Fibroblast of skin of left quadriceps (primary cell): ENCODE measurements at places on chromosomes 1 and 21.

- DNase-seq: no peak
These were observed 38.4 kb upstream of the KCNK2 start for GRCh38 chr1:215044151-215044550.

DNA sequence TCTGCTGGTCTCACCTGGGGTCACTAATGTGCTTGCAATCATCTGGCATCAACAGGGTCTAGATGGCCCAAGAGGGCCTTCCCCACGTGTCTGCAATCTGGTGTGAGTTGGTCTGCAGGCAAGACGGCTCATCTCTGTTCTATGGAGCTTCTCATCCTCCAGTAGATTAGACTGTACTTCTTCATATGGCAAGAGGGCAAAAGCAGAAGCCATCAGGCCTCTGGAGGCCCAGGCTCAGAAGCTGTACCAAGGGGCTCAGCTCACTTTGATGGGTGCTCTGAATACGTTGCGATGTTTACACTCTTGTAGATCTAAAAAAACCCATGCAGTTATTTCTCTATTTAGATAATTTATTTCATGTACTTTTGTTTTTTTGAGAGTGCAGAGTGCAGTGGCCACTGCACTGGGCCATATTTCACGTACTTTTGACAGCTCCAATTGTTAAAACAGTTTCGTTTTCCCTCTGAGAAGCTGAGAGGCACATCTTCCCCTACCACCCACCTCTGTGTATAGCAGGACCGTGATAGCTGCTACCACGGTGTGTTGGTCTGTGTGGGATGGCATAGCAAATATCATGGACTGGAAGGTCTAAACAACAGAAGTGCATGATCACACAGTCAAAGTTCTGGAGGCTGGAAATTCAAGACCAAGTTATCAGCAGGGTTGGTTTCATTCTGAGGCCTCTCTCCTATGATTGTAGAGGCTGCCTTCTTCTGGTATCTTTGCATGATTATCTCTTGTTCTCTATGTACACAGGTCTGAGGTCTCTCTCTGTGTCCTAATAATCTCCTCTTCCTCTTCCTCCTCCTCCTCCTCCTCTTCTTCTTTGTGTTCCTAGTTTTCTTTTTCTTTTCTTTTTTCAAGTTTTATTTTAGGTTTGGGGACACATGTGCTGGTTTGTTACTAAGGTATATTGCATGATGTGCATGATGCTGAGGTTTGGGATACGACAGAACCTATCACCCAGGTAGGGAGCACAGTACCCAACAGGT is 17.0 kb downstream of the CITED4 start:
- DNase-seq: no peak

DNA sequence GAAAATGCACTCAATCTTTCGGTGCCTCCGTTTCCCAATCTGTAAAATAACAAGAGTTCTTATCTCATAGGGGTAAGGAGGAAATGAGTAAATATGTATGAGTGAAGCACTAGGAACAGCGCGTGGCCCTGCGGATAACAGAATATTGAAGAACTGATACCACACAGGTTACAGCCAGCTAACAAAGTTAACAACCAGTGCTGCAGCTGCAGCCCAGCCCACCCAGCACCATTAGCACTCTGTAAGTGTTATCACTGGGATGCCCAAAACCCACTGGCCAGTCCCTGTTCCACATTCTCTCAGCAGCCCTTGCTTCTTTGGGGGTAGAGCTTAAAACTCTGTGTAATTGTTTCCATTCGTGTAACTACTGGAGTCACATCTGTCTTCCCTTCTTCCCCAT is 89.5 kb downstream of the VWA5B1 start:
- no peak for DNase-seq

DNA sequence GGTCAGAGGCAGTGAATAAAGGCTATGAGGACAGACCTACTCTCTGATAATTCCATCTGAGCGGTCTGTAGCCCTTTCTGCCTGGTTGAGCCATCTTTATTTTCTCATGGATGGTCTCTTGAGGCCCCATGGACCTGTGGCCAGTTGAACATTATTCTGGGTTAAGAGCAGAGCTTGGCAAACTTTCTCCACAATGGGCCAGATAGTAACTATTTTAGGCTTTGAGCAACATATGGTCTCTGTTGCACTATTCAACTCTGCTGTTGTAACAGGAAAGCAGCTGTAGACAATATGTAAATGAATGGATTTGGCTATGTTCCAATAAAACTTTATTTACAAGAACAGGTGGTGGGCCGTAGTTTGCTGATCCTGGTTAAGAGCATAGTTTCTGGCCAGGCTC is 62.7 kb downstream of the KAZN start:
- peak; percentile 13 for DNase-seq

DNA sequence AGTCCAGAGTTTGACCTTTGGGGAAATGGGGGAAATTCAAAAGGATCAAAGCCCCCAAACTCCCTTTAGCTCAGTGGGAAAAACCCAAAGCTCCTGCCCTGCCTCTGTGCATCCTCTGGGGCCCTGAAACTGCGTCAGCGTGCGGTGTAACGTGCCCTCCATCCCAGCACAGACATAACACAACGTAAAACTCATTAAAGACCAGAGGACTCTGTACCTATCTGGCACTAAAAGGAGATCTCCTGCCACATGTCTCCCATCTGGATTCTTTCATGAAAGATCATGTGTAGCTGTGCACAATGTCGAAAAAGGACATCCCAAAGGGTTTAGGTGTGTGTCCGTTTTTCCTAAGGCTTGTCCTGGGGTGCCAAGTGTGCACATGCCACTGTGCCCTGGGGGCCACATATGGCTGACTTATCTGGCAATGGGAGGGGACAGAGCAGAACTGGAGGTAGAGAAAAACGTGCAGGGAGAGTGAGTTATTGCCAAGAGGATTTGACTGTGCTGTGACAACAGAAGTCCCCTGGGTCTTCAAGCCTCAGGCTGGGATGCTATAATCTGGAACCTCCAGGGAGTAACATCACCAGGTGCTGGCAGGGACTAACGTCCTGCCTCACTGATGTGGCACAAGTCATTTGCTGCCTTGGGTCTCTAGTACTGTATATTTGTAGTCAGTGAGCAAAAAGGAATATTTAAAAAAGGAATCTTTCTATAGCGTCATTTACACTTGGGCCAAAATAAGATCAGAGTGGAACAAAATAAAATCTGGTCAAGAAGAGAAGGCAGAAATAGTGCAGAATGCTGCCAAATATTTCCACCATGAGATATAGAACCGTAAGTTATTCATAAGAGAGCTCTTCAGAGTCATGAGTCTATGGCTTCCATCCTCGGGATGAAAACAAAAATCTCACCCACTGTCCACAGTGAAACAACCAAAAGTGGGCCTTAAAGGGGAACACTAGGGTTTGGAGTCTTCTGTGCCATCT is 52.3 kb downstream of the ITPKB start:
- no peak for DNase-seq

DNA sequence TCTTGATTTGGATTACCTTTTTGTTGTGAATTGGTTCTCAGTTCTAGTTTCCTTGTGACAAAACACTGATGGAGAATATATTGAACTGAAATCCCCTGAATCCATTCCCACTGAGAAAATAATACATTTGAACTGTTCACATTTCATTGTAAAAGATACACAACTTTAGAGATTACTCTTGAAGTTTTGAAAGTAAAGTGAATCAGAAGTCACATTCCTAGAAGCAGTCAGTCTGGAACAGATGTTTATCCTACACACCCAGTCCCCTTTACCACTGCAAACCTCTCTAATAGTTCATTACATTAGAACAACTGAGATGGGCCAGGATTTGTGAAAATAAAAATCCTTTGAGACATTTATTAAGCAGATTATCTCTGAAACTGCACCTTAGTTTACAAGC is 3.4 kb downstream of the RERE start:
- DNase-seq: no peak

GRCh38 chr1:161021165-161021969 is 415 bp upstream of the F11R start:
- no peak for DNase-seq

DNA sequence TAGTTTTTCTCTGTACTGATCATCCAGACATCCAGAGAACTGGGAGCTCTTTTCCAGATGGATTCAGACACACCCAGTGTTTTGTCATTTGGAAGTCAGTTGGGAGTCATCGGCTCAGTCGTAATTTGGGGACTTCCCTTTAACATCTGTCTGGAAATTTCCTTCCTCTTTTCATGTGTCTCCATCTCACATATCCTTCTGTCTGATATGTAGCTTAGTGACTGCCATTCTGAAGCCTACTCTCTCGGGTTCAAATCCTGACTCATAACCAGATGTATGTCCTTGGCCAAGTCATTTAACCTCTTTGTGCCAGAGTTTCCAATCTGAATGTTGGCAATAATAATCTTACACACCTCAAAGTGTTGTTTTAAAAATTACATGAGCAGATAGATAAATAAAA is 3.0 kb downstream of the MORC3 start:
- no peak for DNase-seq

DNA sequence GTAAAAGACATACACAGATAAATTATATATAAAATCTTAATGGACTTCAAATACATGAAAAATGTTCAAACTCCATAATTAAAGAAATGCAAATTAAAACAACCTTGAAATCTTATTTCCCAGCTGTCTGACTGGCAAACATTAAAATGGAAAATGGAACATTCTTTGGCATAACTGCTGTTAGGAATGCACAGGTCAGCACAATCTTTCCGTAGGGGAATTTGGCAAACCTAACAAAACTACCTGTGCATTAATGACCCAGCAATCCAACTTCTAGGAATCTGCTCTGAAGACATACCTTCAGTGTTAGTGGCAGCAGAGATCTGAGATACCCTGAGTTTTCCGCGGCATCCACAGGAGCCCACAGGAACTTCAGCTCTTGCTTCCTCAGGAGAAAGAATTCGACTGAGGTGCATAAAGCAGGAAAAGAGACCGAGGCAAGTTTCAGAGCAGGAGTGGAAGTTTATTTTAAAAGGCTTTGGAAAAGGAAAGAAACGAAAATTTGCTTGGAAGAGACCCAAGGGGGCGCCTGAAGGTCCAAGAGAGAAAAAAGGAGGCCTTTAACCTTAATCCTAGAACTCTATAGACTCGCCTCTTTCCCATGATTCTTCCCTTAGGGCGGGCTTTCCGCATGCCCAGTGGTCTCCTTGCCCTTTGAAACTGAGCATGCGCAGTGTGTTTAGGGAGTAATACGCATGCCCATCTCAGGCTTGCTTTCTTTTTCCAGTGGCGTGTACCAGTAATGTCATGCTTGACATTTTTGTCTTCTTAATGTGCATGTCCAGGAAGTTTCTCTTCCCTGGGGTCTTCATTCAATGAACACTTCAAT is 24.8 kb downstream of the LYPD8 start:
- DNase-seq: no peak
